Progenitor cell of endocrine pancreas (in vitro differentiated cells): ENCODE measurements at places on chromosomes 6 and 20.

GRCh38 chr6:158353883-158354877 is 41.9 kb downstream of the TULP4 start:
- no peak for DNase-seq

DNA sequence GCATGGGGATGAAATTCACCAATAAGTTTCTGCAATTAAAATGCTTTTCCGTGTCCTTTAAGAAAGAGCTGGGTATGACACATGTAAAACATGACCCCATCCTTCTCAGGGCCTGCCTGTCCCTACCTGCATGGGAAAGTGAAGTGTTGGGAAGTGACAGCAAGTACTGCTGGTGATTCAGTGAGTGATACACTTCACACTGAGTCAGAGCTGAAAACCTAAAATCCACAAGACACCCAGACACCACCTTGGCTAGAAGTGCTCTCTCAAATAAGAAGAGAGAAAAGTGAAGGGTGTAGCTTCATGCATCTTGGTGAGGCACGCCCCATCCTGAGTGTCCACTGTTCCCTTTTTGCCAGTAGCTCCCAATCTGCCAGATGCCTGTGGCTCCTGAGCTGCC is 3.3 kb downstream of the RAB22A start:
- DNase-seq = no peak

DNA sequence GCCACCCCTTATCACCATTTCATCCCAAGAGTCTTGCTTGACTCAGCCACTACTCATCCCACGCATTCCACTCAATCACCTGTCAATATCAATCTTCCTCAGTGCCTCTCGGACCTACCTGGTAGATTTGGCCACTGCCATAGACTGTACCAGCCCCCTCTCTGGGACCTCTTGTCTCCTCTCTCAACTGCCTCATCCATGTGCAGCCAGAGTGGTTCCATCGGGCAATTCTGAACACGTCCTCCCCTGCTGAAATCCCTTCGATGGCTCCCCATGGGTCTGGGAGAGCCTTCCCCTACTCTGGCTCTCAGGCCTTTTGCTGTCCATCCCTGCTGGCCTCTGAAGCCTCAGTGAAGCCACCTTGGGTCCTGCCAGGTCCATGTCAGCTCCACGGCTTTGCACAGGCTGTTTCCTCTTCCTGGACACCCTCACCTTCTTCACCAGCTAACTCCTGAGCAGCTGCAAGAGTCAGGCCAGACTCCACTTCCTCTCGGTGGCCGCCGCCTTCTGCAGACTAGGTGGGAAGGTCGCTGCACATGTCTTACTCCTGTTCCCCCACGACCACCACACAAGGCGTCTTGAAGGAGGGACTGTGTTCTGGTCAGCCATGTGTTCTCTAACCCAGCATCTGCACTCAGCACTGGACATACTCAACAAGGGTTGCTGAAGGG is 120.4 kb downstream of the TOX2 start:
- DNase-seq = no peak

DNA sequence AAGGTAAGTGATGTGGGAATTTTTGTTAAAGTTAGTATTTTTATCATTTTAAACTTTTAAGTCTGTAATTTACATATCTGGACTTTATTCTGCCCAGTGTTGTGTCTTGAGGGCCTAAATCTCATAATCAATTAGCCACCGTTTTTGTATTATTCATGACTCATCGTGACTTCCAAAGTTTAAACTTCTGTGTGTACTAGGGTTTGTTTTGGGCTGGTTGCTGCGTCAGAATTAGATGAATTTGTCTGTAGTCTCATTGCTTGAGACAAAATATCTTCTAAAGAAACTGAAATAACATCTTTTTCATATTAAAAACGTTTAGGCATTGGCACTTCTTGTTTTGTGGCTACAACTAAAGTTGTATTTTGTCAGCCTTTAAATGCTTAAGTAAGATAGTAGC is 41.3 kb downstream of the CDYL start:
- DNase-seq = no peak

- DNase-seq = no peak
Measured at GRCh38 chr6:130583268-130583667, 217.5 kb downstream of the TMEM200A start.

GRCh38 chr6:9795880-9796279 is 619.0 kb downstream of the TFAP2A start:
- no peak for DNase-seq

- no peak for DNase-seq
Measured at GRCh38 chr6:157605484-157605883, 217.6 kb upstream of the SNX9 start.

DNA sequence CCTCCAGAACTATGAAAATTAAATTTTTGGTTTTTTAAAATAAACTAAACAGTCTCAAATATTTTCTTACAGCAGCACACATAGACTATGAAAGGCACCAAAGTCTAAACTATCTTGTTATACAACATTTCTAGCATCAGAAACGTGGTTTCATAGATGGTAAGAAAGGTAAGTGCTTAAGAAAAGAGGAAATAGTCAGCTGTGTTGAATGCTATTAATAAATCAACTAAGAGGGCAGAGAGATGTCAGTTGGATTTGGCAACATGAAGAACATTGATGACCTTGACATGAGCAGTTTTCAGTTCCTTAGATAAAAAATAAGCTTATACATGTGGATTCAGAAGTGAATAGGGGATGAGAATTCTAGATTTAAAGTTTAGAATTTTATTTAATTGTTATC is 113.6 kb downstream of the RFX6 start:
- no peak for DNase-seq

GRCh38 chr6:155040154-155040553 is 45.0 kb downstream of the TIAM2 start:
- no peak for DNase-seq

DNA sequence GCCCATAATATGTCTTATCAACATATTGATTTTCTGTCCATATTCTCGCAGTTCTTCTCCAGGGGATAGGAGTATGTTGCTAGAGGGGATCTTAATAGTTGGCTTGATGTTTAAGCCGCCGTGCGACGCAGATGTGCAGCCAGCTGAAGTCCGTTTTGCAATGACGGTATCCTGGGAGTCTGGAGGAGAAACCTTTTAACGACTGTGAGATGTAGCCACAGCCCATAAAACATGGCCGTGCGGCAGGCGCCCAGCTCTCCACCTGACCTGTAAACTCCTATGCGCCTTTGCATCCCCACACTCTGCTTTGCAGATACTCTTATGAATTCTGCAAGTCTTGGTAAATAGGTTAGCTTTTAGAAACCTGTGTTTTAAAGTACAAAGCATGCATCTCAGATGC is 36.9 kb downstream of the BMP6 start:
- DNase-seq = no peak

- DNase-seq = no peak
Measured at GRCh38 chr6:14671261-14671681, 553.7 kb downstream of the CD83 start.

DNA sequence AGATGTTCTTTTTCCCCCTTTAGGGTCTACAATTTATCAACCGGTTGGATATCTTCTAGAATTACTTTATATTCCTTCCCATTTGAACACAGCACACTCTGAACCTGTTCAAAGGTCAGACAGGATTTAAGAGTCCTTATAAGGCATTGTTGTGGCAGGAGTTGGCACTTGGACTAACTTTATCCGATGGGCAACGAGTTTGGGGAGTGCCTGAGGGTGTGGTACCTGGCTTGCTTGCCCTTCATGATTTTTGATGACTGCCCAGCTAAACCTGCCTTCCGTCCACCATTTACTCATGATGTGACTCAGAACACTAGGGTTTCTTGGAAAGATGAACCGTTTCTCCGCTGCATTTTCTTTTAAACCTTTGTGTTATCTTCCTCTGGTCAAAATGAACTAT is 285.2 kb downstream of the FOXC1 start:
- DNase-seq = no peak

GRCh38 chr6:122330315-122330714 is 69.1 kb upstream of the HSF2 start:
- no peak for DNase-seq

- DNase-seq = no peak
Measured at GRCh38 chr6:122145741-122146240, 253.7 kb upstream of the HSF2 start.

DNA sequence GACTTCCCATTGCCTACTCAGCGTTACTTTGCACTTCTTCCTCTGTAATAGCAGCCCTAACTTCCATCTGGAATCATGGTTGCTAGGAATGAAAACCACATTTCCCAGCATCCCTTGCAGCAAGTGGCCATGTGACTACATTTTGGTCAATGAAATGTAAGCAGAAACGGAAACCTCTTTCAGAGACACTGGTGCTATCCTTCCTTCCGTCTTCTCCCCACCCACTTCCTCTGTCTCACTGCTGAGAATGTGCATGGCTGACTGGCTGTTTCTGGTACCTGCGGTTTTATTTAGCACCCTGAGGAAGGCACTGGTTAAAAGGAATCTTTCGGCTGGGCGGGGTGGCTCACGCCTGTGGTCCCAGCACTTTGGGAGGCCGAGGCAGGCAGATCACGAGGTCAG is 107.4 kb downstream of the SCML4 start:
- no peak for DNase-seq

GRCh38 chr20:63951398-63952209 is 4.6 kb downstream of the UCKL1 start:
- DNase-seq = no peak

GRCh38 chr6:158131926-158132325 is 36.1 kb downstream of the SERAC1 start:
- no peak for DNase-seq

DNA sequence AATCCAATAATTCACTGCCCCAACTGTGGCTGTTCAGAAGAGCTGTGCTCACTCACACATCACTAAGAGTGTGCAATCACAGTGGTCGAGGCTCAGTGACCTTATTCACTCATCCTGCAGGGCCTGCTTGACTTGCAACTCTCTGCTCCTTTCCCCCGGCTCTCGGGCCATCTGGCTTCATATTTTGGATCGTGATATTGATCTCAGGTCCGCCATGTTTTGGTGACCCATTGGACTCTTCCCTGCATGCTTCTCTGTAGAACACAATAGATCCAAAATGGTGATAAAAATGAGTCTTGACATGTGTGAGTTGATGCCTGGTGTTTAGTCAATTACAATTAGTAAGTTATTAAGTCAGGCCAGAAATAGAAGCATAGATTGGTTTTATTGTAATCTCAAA is 313.9 kb upstream of the SOX4 start:
- no peak for DNase-seq

- DNase-seq = no peak
Measured at GRCh38 chr6:31468311-31468710, 29.6 kb upstream of the MICB start.

DNA sequence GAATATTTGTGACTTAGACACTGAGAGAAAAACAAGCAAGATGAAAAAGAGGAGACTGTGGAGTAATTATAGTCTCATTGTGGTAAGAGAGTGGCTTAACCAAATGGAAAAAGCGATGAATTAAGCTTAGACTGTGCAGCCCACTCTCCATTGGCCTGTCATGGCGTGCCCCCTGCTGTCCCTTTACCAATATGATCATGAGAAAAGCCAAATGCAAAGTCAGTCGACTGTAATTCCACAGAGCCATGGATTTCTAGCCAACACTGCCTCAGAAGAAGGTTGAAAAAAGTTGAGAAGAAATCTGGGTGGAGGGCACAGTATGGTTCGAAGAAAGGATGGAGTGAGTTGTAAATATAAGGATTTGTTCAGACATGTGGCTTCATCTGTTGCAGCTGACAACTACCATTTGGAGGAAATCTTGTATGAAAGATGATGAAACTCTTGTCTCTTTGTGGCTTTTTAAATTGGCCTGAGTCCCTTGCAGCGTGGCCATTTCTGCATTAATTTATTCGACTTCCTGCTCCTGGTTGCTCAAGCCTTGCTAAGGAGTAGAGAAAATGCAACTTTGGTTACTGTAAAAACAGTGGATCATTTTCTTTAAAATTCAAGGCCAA is 251.4 kb downstream of the DOK5 start:
- DNase-seq = no peak

DNA sequence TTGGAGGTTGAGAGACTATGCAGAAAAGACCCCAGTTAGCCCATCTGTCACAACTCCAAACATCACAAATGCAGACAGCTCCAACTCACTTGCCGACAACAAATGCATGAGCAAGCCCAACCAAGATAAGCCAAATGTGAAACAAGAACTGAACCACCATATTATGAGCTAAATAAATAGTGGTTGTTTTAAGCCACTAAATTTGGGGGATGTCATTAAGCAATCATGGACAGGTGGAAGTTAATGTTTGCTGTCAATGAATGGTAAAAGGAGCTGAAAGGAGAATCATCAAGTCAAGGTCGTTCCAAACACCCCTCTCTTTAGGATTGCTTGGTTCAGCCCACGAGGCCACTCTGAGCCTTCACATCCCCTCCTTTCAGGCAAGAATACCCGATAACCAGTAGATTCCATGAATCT is 71.2 kb upstream of the PLCB4 start:
- no peak for DNase-seq

DNA sequence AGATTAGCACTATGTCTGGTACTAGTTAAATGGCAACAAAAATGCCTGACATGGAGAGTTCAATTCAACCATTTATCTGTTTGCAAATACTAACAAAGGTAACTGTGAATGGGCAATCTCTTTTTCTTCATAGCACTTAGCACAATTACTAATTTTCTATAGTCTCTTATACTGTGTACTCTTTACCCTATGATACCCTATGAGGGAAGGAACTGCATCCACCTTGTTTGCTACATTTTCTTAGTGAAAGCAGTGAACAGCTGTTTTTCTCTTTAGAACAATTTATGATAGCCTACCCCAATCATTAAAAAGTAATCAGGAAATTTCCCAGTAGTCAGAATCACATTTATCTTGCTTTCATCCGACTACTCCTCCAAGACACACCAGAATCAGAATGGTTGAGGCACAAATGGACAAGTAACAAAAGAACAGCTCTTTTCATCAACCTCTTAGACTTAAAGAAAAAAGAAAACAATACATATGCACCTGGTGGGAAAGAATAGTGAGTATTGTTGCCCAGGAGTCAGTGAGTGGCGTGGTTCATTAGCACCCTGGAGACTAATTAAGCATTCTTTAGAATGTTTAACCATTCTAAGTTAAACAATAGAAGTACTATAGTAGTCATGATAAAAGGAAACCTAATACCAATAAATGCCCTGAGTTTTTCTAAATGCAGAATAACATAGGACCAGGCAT is 16.7 kb downstream of the ZNF292 start:
- DNase-seq = no peak

DNA sequence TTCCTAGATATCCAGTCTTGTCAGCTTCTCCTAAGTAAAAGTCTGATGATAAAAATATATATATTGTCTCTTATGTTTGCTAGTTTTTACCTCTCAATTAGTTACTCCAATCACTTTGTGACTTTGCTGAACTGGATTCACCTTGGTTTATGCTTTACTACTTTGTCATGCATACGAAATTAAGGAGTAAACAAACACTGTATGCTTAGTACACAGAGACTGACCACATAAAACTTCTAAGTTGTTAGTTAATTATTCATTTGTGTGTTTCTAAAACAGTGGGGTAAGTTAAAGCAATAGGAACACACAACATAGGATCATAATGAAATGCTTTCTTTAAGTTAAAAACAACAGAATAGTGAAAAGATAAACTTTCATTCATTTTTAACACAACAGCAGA is 877.3 kb upstream of the MAP3K7 start:
- DNase-seq = no peak

GRCh38 chr6:98880486-98880885 is 46.1 kb downstream of the POU3F2 start:
- no peak for DNase-seq

GRCh38 chr6:2579241-2579761 is 171.4 kb downstream of the MYLK4 start:
- DNase-seq = no peak
